ENCODE measurements at places on chromosomes 13 and 19.
A peak's percentile ranks its signal among the peaks of the same experiment; 100 is the strongest.

DNA sequence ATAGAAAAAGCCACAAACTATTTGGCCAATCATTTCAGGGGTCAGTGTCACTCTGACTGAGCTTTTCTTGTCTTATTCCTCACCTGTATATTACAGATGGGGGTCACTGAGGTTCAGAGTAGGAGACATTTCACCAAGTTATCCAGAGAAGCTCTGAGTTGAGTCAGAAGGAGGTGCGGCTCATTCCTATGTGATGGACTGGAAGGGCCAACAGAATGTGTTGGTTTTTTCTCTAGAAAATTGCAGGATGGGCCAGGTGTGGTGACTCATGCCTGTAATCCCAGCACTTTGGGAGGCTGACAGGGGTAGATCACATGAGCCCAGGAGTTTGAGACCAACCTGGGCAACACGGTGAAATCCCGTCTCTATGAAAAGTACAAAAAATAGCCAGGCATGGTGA, 24.5 kb upstream of the ZNF83 start:
- no peak for DNase-seq

DNA sequence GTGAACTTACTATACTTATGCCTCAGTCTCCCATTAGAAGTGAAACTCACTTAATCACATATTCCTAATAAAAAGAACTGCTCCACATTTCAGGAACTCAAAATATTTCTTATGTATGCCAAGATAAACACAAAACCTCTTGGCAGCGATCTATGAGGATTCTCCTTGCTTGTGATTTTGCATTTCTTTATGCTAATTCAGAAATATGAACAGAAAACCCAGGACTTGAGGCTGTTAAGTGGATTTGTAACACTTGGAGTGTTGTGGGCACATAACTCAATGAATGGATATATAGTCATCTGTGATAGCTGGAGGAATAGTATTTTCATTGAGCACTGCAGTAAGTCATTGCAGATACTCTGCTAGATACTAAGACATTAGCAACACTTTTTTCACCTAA, 5.6 kb upstream of the KATNAL1 start:
- DNase-seq, result no peak

DNA sequence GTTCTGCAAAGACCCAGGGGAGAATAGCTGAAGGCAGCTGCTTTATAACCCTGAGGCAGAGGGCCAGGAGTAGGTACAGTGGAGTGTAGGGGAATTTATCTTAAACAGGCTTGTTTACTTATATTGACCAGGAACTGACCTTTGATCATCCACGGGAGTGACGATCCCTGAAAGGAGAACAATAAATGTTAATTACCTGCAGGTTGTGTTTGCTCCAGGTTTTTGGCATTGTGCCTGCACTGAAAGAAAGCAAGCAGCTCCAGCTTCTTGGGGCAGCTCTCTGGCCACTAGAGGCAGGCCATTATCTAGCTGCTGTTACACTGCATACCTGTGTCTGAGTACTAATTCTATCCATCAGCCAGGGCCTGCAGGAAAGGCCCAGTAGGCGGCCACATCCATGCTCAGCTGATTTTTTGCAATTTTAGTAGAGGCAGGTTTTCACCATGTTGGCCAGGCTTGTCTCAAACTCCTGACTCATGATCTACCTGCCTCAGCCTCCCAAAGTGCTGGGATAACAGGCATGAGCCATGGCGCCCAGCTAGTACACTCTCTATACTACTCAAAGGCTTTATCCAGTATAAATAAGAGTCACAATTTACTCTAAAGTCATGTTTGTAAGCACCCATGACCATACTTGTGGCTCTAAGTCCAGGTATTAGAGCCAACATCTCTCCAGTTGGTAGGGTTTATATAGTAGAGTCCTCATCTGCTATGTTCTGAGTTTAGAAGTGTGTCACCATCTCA, 8.5 kb upstream of the ZNF91 start:
- DNase-seq, result no peak

DNA sequence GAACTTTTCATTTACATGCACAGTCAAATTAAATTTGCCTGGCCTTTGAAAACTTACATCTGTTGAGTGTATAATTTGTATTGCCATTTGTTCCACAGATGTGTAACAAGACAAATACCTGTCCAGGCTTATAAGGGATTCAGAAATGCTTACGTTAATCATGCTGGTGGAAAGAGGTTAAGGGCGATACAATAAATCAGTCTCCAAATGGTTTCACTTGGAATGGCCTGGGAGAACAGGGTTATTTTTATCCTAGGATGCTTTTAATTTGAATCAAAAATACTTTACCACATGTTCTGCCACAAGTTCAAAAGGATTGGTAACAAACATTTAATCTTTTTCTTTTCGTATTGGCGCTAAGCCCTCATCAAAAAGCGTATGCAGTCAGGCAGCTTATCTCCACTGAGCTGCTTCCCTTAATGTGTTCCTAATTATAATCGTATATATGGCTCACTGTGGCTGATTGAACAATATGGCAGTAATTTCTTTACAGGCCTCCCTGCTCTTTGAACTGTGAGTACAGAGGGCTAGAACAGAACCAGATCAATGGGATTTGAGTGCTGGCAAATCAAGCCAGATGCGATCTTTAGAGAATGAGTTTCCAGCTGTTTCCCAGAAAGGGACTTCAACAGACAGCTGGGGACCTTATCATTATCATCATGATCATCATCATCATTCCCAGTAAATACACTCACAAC, 425.7 kb downstream of the SPRY2 start:
- DNase-seq, result no peak

GRCh38 chr13:81302125-81302524, 961.2 kb upstream of the SPRY2 start:
- DNase-seq, result no peak

GRCh38 chr19:35805526-35806102, 7.0 kb downstream of the PRODH2 start:
- no peak for DNase-seq

DNA sequence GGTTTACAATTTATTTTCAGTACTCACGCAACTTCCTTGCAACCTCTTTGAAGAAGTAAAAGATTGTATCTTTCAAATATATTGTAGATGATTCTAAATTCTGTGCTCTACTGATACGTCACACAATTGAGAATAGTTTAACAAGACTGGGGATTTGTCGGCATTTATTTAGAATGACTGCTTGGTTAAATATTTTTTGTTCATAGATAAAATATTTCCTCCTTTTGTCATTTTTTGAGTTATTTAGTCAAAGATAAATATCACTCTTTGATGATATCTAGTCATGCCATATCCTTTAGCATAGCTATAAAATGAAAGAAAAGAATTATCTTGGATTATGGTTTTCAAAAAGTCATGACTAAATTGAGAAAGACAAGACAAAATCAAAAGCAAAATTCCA, 2747.8 kb downstream of the PCDH9 start:
- DNase-seq, result no peak

- no peak for DNase-seq
These were observed 83.8 kb upstream of the TM9SF2 start for GRCh38 chr13:99417201-99418102.

DNA sequence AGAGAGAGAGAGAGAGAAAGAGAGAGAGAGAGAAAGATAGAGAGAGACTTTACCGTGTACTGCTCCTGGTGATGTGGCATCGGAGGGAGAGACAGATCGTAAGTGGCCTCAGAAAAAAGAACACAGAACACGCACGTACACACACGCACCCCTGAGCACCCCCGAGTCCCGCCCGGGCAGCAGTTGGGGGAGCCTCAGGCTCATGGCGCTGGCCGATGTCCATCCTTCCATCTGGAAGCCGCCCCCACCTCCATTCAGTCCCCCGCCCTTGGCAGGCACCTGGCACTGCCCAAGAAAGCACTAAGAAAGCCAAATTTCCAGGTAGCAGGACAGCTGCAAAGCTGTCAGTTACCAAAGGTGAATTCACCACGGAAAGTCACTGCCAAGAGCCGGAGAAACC, 116.9 kb downstream of the IER2 start:
- no peak for DNase-seq

DNA sequence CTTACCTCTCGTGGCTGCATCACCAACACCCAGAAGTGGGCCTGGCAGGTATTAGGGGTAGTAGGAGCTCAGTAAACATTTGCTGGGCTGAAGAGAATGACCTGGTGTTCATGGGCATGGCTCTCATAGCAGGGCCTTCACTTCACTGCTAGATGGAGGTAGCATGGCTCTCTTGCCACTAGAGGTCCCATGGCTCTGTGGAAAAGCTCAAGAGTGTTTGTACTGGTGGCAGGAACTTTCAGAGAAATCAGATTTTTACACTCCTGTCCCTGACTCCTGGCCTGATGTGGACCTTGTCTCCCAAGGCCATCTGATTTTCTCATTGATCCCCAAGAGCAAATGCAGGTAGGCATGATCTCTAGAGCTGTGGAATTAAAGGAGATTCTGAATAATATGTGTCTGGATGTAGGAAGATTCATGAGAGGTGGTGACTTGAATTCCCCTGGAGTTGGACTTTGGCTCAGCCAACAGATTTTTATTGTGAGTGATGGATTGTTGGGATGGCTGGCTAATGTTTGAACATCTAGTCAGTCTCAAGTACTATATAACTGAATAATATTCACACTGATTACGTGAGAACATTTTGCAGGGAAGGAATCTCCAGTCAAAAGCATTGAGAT, 5.7 kb downstream of the ZNF574 start:
- peak; percentile 12 for DNase-seq

GRCh38 chr19:51803519-51803918, 8.6 kb downstream of the FPR3 start:
- no peak for DNase-seq

GRCh38 chr19:14566712-14567077, 5.2 kb downstream of the NDUFB7 start:
- no peak for DNase-seq

DNA sequence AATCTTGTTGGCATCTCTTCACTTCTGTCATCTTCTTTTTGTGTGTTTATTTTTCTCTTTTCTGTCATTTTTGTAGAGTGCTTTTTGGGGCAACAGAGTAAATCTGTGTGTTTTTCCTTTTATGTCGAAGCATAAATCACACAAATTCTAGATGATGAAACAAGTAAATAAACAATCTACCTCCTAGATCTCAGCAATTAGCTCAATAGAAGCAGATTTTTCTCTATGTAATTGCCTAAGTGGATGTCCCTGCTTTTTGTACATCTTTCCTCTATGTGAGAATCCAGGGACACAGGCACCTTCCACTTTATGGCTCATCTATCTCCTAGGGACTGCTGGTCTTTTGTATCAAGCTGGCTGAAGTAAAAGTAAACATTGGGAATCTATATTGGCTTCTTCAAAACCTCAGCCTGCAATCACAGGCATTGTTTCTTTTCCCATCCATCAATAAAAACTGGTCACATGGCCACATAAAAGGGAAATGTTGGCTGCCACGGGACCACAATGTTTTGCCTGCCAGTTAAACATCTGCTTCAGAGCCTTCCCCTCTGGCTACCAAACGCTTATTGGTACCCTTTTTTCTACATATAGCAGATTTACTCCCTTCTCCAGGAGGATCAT, 323.8 kb downstream of the LMO7 start:
- DNase-seq, result no peak

DNA sequence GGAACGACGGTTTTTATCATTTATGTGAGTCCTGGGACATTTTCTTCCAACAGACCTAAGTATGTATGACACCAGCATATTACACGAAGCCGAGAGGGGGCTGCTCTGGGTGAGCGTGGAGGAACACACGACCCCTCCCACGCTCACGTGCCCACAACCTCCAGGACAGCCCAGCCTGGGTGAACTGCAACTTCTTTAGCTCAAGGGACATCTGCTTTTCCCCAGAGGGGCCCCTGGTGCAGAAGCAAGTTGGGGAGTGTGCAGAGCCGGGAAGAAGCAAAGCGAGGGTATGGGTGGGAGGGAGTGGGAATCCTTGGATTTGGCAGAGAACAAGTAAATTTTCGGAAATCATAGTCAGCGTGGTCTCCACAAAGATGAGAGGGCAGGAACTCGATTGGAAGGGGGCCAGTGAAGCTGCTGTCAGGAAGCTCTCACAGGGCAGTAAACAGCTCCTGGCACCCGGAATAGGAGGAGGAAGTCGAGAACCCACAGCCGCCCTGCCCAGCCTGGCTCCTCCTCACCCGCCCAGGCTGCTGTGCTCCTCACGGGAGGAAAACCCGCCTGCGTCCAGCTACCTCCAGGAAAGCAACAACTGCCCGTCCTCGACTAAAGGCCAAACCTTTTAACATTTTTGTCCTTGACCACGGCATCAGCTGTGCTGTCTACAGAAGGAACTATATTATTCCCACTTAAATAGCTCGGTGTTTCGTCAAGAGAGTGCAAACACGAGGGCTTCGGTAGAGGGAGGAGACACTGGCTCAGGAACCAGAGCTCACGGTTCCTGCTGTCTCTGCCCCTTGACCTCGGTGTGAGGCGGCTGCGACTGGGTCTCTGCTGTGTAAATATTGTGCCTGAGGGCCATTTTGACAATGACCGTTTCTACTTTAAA, 17.2 kb upstream of the CFAP97D2 start:
- DNase-seq, result no peak

DNA sequence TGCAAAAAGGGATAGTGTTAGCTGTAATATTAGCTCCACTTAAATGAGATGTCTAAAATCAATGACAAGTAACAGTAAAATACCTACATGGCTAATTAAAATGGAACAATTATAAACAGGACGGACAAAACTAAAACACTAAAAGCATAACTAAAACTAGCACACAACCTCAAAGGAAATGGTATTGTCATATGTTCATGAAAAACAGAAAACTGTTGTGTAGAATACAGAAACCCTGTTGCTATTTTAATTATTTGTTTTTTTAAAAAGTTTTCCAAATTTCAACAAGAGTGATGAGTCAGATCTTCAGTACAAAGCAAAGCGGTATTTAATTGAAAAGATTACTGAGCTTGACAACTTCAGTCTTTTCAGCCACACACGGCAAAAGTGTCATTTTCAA, 4.2 kb downstream of the RCBTB2 start:
- DNase-seq, result no peak

GRCh38 chr19:50835785-50836542, 2.6 kb upstream of the KLK15 start:
- peak; percentile 2 for DNase-seq

Data from fibroblast of the conjunctiva (primary cell).